Pericardium fibroblast (primary cell): ENCODE measurements at places on chromosomes 2 and 18. TPM values are rescaled to one million over a fixed set of nuclear protein-coding genes. Genes with fewer than 3 reads are reported as not detected.

Gene GRHL1
- 0.09 TPM in 1 of 2 replicates, not detected in the other for total RNA-seq

Gene TCF23
- total RNA-seq = 0.09 TPM in 1 of 2 replicates, not detected in the other

Gene PLGLB2
- 0.26 TPM in 1 of 2 replicates, not detected in the other for total RNA-seq

Gene C2orf72
- total RNA-seq = 0.09 and 0.70 TPM in 2 replicates

Gene CDKL4
- total RNA-seq = 0.58 TPM in 1 of 2 replicates, not detected in the other

Gene GKN1
- total RNA-seq = not detected in 2 replicates

Gene FAM210A
- 11.8 and 14.2 TPM in 2 replicates for total RNA-seq

Gene SLC5A7
- total RNA-seq = not detected in 2 replicates

Gene ANKRD62
- total RNA-seq = not detected in 2 replicates

Gene CHST10
- total RNA-seq = 5.7 and 7.8 TPM in 2 replicates

Gene C1GALT1C1L
- total RNA-seq = 0.09 and 1.4 TPM in 2 replicates

Gene RTP5
- not detected in 2 replicates for total RNA-seq

Gene TMEM163
- under 0.01 TPM in 1 of 2 replicates, not detected in the other for total RNA-seq

Gene CPLX4
- not detected in 2 replicates for total RNA-seq

Gene RGPD5
- 7.0 and 9.1 TPM in 2 replicates for total RNA-seq

Gene SPATA3
- not detected in 2 replicates for total RNA-seq

Gene REG3A
- total RNA-seq = not detected in 2 replicates

Gene AQP12B
- total RNA-seq = not detected in 2 replicates

Gene FBXO15
- total RNA-seq = 0.09 and 0.23 TPM in 2 replicates

Gene DPYSL5
- total RNA-seq = 0.26 TPM in 1 of 2 replicates, not detected in the other

Gene PTPRN
- total RNA-seq = 4.6 and 6.0 TPM in 2 replicates

Gene TANC1
- total RNA-seq = 10.4 and 17.3 TPM in 2 replicates

Gene DHRS9
- total RNA-seq = 51.2 TPM in 1 of 2 replicates, not detected in the other

Gene CCBE1
- total RNA-seq = 6.9 and 24.2 TPM in 2 replicates

Gene COLEC11
- 1.4 and 8.9 TPM in 2 replicates for total RNA-seq

Gene GCG
- total RNA-seq = not detected in 2 replicates

Gene TMEM131
- 13.8 and 22.6 TPM in 2 replicates for total RNA-seq

Gene FLACC1
- not detected in 2 replicates for total RNA-seq

Gene NOSTRIN
- 0.43 and 2.6 TPM in 2 replicates for total RNA-seq

Gene GPR39
- 0.12 and 0.94 TPM in 2 replicates for total RNA-seq

Gene NMUR1
- total RNA-seq = under 0.01 TPM in 1 of 2 replicates, not detected in the other

Gene LRRTM1
- 0.23 TPM in 1 of 2 replicates, not detected in the other for total RNA-seq

Gene LANCL1
- 16.8 and 18.4 TPM in 2 replicates for total RNA-seq

Gene EFHD1
- total RNA-seq = 0.26 and 1.1 TPM in 2 replicates

Gene HOXD9
- total RNA-seq = 0.09 TPM in 1 of 2 replicates, not detected in the other

Gene CD302
- total RNA-seq = 18.7 and 31.6 TPM in 2 replicates

Gene SOCS6
- total RNA-seq = 9.4 and 10.0 TPM in 2 replicates

Gene CDH7
- not detected in 2 replicates for total RNA-seq

Gene CHRNG
- 0.77 TPM in 1 of 2 replicates, not detected in the other for total RNA-seq

Gene CD8B2
- total RNA-seq = not detected in 2 replicates
